Mesangial cell (primary cell): ENCODE measurements at places on chromosomes 13 and 19. TPM values are rescaled to one million over a fixed set of nuclear protein-coding genes. Genes with fewer than 3 reads are reported as not detected.

The WDR88 gene
- not detected in 2 replicates for total RNA-seq

The LGALS7B gene
- total RNA-seq, result 3.5 TPM in 1 of 2 replicates, not detected in the other

The LIM2 gene
- not detected in 2 replicates for total RNA-seq

The ZNF90 gene
- 1.0 and 2.8 TPM in 2 replicates for total RNA-seq

The PODNL1 gene
- total RNA-seq, result 0.49 and 25.6 TPM in 2 replicates

The ZNF681 gene
- total RNA-seq, result 1.3 and 1.6 TPM in 2 replicates

The ZNF71 gene
- total RNA-seq, result 6.8 and 11.2 TPM in 2 replicates

The KBTBD6 gene
- 5.9 and 7.2 TPM in 2 replicates for total RNA-seq
